ENCODE measurements at places on chromosomes 13 and 19.

DNA sequence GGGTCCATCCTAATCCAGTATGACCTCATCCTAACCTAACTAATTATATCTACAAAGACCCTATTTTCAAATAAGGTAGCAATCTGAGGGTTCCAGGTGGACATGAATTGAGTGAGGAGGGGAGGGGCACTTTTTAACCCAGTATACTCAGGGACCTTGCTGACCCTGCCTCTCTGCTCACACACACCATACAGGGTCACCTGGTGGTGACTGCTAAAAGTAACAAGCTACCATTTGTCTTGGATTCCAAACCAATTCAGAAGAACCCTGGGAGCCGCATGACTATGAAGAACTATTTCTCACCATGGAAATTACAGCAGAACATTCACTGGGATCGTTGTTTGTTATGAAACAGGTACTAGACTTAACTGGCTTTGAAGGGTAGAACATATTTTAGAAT is 151.9 kb downstream of the LACC1 start:
- DNase-seq = no peak

DNA sequence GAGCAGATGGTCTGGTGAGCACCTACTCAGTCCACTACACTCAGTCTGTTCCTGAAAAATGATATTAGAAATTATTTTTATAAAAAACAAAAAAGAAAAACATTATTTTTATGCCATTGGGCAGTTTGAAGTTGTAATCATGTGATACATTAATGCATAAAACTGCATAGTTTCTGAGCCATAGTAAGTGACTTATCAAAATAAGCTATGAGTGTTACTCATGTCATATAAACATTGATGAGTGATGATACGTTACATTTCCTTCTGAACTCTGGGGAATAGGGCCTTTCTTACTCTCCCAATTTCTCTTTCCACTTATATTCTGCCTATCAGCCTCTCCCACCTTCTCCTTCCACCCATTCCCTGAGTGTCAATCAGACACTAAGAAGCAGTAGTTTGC is 8.9 kb downstream of the ZNF805 start:
- DNase-seq = no peak

DNA sequence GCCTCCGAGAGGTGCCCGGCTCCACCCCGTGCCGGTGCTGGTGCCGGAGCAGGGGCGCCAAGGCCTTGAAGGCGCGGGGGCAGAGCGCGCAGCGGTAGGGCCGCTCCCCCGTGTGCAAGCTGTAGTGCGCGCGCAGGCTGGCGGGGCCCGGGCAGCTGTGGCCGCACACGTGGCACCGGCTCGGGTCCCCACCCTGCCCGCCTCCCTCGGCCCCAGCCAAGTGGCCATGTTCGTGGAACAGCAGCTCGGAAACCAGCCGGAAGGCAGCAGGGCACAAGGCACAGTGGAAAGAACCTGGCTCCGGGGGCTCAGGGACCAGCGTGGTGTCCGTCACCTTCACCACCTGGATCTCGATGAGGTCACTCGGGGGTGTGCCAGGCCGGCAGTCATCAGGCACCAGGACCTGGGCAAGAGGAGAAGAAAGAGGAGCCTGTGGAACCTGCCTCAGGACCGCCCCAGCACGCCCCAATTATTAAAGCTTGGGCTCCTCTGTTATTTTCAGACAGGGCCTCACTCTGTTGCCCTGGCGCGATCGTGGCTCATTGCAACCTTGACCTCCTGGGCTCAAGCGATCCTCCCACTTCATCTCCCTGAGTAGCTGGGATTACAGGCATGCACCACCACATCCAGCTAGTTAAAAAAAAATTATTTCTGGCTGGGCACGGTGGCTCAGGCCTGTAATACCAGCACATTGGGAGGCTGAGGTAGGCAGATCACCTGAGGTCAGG is 2.0 kb downstream of the ZNF784 start:
- DNase-seq = no peak

GRCh38 chr13:21075379-21076249 is 14.2 kb upstream of the LATS2 start:
- DNase-seq = peak; percentile 47

- DNase-seq = no peak
Observed at GRCh38 chr19:51116736-51117286, 7.9 kb upstream of the SIGLEC9 start.

- no peak for DNase-seq
Observed at GRCh38 chr19:51468545-51468920, 9.8 kb upstream of the CEACAM18 start.

- no peak for DNase-seq
Observed at GRCh38 chr19:3721887-3722442, 13.8 kb downstream of the TJP3 start.

GRCh38 chr19:41624937-41625336 is 1.9 kb downstream of the CEACAM4 start:
- DNase-seq = no peak

- DNase-seq = no peak
Observed at GRCh38 chr13:81388400-81388799, 1047.5 kb upstream of the SPRY2 start.

- DNase-seq = no peak
Observed at GRCh38 chr19:16943942-16944625, 55.3 kb downstream of the F2RL3 start.

DNA sequence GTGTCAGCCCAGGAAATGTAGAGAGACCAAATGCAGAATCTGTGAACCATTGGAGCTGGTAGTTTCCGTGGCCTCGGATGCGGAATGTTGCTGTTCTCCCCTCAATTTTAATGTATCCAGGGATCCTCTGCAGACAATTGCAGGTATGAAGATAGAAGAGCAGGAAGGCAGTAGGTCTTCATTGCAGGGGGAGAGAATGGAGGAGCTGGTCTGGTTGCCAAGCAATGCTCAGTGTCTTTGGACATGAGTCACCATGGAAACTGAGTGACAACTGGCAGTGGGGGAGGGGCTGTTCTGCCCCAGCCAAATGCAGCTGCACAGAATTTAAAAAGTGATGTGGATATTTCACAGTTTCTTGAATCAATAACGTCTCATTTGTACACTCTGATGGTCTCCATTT is 56.1 kb upstream of the ZNF835 start:
- DNase-seq = no peak

GRCh38 chr13:76992548-76993001 is 694 bp downstream of the CLN5 start:
- DNase-seq = no peak

GRCh38 chr13:35140321-35140720 is 198.3 kb downstream of the NBEA start:
- no peak for DNase-seq

DNA sequence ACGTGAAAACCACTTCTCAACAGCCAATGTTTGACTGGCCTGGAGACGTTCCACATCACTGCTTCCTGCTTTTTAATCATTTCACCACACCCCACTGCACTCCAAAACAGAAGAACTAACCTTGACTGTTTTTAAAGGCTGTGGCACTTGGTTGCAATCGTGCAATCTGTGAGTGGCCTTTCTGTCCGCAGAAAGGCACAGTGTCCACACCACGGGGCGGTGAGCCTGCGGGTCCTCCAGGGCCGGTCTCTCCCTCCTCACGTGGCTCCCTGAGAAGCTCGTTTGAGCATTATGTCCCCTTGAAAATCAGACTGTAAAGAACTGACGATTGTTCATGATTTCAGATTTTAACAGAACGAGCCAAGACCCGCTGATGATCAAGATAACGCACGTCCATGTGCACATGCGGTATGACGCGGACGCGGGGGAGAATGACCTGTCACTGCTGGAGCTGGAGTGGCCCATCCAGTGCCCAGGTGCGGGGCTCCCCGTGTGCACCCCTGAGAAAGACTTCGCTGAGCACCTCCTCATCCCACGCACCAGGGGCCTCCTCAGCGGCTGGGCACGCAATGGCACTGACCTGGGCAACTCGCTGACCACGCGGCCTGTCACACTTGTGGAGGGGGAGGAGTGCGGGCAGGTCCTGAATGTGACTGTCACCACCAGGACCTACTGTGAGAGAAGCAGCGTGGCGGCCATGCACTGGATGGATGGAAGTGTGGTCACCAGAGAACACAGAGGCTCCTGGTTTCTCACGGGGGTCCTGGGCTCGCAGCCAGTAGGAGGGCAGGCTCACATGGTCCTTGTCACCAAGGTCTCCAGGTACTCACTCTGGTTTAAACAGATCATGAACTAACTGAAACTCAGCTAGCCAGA is 13.0 kb downstream of the PROZ start:
- no peak for DNase-seq

GRCh38 chr19:53193535-53194222 is 521 bp upstream of the ZNF665 start:
- DNase-seq = no peak

GRCh38 chr13:85537601-85538000 is 261.6 kb downstream of the SLITRK6 start:
- no peak for DNase-seq

GRCh38 chr13:40996426-40997092 is 22.6 kb downstream of the ELF1 start:
- DNase-seq = no peak

- no peak for DNase-seq
Observed at GRCh38 chr19:19528721-19529490, at the start of gene YJEFN3. TSS of gene YJEFN3 (plus strand) at chr19:19528911. CDS start at chr19:19528933, 22 bp downstream.

- DNase-seq = no peak
Observed at GRCh38 chr13:67296511-67296910, 66.4 kb upstream of the PCDH9 start.

DNA sequence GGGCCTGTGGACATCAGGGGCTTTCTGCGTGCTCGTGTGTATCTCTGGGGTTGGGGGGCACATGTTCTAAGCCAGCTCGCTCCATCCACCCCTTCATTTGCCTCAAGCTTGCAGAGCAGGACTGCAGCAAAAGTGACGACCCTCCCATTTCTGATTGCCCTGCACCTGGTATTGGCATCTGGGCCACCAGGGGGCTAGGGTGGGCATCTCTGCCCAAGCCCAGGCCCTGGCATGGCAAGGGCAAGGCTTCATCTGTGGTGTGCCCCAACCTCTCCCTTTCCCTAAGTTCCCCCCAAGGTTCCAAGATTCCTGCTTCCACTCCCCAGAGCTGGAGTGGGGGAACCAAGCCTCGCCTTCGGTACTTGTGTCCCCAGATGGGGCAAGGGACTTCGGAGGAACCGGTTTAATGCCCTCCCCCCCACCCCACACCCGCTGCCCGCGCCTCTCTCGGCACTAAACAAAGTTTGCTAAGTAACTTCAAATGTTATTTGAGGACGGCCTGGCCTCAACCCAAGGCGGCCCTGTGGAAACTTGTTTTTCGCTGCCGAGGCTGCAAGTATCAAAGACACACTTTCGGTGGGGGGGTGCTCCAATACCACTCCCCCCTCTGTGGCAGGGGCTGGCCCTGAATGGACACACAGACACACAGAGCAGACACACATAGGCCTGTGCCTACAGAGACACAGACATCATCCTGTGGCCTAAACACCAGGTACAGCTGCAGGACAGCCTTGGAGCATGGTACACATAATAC is 12.2 kb downstream of the NFIX start:
- no peak for DNase-seq

GRCh38 chr13:19957320-19958154 is 990 bp upstream of the ZMYM2 start:
- DNase-seq = peak; percentile 37

DNA sequence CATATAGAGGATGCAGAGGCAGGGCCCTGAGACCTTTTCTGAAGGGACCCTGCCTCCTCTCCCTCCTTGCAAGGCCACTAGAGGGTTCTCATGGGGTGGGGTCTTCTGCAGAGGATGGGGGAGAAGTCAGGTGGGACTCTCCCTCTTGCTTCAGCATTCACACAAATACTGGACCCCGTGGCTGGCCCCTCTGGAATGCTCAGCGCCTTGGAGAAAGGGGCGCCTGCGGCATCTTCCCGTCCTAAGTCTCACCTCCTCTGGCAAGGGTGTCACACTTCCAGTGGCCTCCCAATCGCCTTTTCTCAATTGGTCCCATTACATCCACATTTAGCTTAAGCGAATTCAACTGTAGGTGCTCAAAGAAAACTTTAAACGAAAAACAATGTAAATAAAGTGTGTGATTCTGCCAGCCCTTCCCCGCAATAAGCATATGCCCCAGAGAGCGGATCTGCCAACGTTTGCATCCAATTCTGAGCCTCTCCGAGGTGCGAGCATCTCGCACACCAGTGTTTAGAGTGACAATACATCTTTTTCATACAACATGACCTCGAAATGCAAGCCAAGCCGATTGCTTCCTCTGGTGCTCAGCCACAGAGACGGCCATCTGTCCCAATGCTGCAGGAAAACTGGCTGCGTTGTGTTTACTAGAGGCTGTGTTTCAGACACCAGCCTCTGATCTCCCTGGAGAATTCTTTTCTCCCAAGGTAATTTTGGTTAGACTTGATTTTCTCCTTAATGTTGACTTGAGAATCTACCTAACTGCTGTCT is 69.1 kb upstream of the WASF3 start:
- DNase-seq = no peak

DNA sequence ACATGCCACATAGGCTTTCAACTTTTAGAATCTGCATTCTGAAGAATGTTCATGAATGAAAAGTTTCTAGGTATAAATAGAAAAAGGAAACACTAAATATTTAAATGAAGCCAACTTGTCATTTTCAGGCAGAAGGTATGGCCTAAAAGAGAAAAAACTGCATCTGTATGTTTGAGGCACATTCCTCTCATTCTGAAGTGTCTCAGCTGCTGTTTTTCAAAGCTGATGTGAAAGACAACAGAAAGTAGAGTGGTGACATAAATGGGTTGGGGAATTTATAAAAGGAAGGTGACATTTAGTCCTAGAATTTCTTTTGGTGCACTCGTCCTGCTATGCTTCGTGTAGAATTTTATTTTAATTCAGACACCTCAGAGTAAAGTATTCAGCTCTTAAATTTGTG is 539.6 kb upstream of the SLITRK5 start:
- DNase-seq = no peak

DNA sequence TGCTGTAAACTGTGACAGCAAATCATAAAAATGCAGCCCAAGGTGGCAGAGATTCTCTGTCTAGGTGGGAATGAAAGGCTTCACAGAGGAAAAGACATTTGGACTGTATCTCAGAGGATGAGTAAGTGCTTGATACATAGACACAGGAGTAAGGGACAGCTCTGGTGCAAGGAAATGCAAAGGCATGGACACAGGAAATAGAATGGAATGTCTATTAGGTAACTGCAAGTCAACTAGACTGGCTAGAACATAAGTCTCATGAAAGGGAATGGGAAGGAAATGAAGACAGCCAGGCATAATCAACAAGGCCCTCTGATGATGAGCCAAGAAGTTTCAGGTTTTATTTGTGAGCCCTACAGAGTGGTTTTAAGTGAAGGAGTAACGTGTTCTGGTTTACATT is 321.7 kb downstream of the SUCLA2 start:
- DNase-seq = no peak

DNA sequence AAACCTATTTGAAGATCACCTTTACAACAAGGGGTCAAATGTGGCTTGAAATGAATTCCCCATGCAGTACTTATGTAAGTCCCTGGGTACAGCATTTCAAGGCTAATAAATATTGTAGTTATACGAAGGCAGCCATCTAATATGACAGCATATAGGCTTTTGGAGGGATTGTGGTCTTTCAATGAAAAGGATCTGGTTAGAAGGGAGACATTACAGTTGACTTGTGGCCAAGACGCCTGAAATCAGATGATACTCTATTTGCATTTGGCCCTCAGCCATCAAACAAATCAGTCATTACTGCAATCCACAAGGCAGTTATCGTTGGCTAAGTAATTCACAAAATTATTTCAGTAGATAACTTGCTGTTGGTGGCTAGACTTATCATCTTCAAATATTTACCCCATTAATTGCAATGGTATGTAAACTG is 242.7 kb downstream of the DCLK1 start:
- no peak for DNase-seq

- DNase-seq = peak; percentile 57
Observed at GRCh38 chr19:48745208-48745995, 1.3 kb downstream of the IZUMO1 start.

- no peak for DNase-seq
Observed at GRCh38 chr13:27559719-27560118, 60.6 kb downstream of the LNX2 start.

GRCh38 chr19:46303691-46304397 is 7.0 kb downstream of the HIF3A start:
- no peak for DNase-seq
